ENCODE measurements at places on chromosomes 2 and 18. TPM values are rescaled to one million over a fixed set of nuclear protein-coding genes. Genes with fewer than 3 reads are reported as not detected.

Gene TNFRSF11A
- total RNA-seq, result 11.0 TPM

Gene SOS1
- total RNA-seq, result 34.6 TPM

Gene APLF
- total RNA-seq, result 5.0 TPM

Gene KCNS3
- total RNA-seq, result 5.1 TPM

Gene MAPK4
- total RNA-seq, result 2.4 TPM

Gene SLC14A1
- total RNA-seq, result 0.88 TPM

Gene XRCC5
- total RNA-seq, result 191 TPM

Gene LRRTM1
- total RNA-seq, result 1.0 TPM

Gene ROCK2
- 59.6 TPM for total RNA-seq

Gene ESPNL
- 0.36 TPM for total RNA-seq

Gene KCNG3
- total RNA-seq, result 0.57 TPM

Gene IL18RAP
- total RNA-seq, result 0.80 TPM

Gene PLA2R1
- 7.9 TPM for total RNA-seq

Gene RAB6C
- total RNA-seq, result 0.04 TPM

Gene GAL3ST2
- total RNA-seq, result 0.20 TPM

Gene DSG1
- total RNA-seq, result 0.70 TPM

Gene ITGB6
- 41.1 TPM for total RNA-seq

Gene UGT1A4
- total RNA-seq, result not detected

Gene MC5R
- not detected for total RNA-seq

Gene CNTNAP5
- not detected for total RNA-seq

Gene E2F6
- 18.3 TPM for total RNA-seq

Gene CEBPZOS
- 14.8 TPM for total RNA-seq

Gene TCF4
- total RNA-seq, result 65.2 TPM

Gene TEX44
- total RNA-seq, result not detected

Gene MRPL44
- total RNA-seq, result 49.5 TPM

Gene MYO5B
- 41.9 TPM for total RNA-seq

Gene FHL2
- total RNA-seq, result 17.9 TPM

Gene EML6
- 4.0 TPM for total RNA-seq

Gene PLGLB1
- total RNA-seq, result 4.4 TPM

Gene MOGAT1
- total RNA-seq, result not detected

Gene EMX1
- total RNA-seq, result 1.2 TPM

Gene SCRN3
- 30.4 TPM for total RNA-seq

Gene NPPC
- total RNA-seq, result not detected

Gene NXPH2
- 1.2 TPM for total RNA-seq

Gene TFCP2L1
- total RNA-seq, result 2.5 TPM

Measured in hepatocyte (in vitro differentiated cells).